ENCODE measurements at places on chromosomes 7 and 10.

- no peak for DNase-seq
Observed at GRCh38 chr10:46014683-46015405, 15.6 kb downstream of the NCOA4 start.

- DNase-seq, result peak; percentile 57
Observed at GRCh38 chr10:680146-680545, 9.3 kb downstream of the DIP2C start.

GRCh38 chr7:57425969-57426628 lies 23.9 kb upstream of the ZNF716 start:
- DNase-seq, result no peak

DNA sequence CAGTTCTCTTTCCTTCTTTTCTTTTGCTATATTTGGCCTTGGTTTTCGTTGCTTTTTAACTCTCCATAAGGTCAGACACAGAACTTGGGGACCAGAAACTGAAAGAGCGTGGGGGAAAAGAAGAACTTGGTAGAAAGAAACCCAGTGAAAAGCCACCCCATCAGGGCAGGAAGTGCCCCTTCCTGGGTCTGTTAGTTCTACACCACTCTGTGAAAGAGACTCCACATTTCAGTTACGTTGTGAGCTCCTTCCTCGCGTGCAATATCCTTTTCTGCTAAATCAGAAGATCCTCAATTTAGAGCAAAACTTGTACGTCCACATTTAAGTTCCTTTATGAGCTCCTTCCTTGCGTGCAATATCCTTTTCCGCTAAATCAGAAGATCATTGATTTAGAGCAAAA lies 220.6 kb upstream of the FOXK1 start:
- DNase-seq, result no peak

DNA sequence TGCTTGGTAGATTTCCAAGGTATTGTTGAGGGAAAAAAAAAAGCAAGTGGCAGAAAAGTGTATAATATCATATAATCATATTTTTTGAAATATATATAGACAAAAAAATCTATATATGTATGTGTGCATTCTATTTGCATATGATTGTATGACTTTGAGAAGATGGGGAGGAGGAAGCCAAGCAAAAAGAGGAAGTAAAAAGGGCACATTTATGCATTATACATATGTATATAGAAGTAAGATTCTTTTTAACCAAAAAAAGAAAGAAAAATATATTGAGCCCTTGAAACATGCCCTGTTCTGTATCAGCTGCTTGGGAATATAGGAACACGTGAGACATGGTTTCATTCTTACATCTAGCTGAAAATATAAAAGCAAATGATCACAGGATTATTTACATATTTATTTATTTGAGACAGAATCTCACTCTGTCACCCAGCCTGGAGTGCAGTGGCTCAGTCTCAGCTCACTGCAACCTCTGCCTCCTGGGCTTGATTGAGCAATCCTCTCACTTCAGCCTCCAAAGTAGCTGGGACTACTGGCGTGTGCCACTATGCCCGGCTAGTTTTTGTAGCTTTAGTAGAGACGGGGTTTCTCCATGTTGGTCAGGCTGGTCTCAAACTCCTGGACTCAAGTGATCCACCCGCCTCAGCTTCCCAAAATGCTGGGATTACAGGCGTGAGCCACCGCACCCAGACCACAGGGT lies 18.0 kb upstream of the SLF2 start:
- no peak for DNase-seq

GRCh38 chr10:21810582-21811244 lies 192.8 kb downstream of the DNAJC1 start:
- no peak for DNase-seq

DNA sequence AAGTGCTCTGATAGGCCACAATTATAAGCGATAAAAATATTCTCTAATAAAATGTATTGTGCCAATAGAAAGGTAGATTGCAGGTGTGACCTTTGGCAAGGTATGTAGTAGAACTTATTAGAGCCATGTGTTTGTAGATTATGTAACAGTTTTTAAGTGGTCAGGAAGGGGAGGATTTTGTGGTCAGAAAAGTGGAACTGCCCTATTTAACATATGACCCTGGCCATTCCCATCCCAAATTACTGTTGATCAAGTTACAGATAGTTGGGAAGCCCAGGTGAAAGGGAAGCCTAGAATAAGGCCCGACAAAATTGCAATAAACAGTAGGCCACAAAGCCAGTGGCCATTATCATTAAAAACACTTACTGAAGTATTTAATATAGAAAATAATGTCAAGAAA lies 89.2 kb downstream of the SPAG6 start:
- DNase-seq, result no peak

DNA sequence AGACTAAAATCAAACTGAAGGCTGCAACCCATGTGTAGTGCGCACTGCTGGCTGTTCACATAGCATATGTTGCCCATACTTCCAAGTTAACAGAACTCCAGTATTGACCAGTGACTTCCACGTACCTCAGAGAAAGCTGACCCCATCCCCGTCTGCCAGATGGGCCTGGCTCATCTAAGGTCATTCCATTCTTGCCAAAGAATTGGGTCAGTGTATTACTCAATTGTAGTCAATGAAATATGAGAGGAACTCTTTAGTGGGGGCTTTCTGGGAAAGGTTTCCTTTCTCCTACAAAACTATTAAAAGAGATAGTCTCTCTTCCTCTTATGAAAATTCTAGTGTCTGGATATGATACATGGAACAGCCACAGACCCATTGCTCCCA lies 238.6 kb downstream of the COBL start:
- DNase-seq, result no peak

DNA sequence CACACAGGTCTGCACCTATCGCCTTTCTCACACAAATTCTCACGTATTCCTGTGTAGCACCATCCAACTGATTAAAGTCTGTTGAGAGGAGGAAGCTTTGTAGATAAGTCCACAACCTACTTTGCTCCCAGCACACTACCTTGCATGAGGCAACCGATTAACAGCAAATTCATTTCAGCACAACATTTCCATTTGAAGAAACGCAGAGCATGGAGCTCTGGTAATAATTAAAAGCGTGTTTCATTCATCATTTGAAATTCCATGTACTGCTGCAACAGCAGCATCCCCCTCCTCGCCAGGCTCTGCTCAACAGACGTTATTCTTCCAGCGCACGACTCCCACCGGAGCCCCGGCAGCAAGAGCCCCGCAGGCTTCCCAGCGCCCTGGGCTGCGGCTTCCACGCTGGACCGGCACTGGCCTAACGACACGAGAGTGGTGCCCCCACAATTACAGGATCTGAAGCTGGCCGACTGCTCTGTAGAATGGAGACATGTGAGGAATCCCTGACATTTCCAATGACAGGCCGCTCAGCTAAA lies 118.8 kb downstream of the DIP2C start:
- DNase-seq, result no peak

GRCh38 chr7:32496052-32496813 lies 944 bp downstream of the AVL9 start:
- DNase-seq, result no peak

- no peak for DNase-seq
Observed at GRCh38 chr10:128693493-128694131, 567.4 kb upstream of the MKI67 start.

GRCh38 chr10:120971671-120972070 lies 120.5 kb downstream of the WDR11 start:
- no peak for DNase-seq

DNA sequence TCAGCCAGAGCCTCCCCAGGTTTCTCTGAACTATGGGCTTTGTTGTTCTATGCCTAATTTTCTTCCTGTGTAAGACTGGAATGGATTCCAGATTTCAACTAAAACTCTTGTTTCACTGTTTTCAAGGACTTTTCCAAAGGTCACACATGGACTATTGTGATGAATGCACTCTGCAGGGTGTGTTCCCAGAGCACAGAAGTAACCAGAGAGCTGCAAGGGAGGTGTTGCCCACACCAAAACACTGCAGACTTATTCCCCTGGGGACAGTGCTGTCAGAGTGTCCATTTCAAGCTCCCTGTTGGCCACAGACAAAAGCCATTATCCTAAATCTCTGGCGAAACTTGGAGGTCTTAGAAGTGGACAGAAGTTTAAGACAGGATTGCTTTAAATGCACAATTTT lies 231.6 kb downstream of the TRIL start:
- no peak for DNase-seq

GRCh38 chr7:15459018-15459615 lies 102.7 kb downstream of the AGMO start:
- DNase-seq, result no peak

DNA sequence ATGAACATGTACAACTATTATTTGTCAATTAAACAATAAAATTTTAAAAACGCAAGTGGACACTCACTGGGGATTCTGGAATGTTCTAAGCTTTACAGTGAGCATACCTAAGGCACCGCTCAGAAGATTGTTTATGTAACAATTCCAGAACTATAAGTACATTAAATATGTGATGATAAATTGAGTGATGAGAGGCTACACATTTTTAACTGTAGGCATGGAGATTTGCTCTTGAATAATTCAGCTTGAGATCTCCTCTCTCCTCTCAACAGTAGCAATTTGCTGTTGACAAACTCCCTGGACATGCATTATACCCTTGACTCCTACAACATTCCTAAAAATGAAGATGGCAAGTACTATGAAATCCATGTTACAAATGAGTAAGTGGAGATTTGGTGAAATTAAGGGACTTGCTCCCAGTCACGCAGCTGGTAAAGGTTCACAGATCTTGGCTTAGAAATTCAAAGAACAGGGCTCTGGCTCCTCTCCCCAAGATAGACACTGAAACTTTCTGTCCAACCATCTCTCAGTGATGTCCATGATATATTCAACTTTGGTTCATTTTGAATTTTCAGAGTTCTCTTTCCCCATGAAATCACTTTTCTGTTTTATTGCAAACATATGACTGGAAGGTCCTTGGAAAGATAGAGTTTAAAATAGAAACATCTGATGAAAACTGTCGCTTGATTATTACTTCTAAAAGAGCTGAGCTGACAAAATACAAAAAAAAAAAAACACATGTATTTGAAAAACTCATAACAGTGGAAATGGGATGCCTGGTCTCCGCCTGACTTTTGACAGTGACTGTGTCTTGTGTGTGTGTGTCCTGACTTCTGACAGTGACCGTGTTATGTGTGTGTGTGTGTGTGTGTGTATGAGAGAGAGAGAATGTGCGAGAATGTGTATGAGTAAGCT lies 488.3 kb downstream of the TNS3 start:
- no peak for DNase-seq

DNA sequence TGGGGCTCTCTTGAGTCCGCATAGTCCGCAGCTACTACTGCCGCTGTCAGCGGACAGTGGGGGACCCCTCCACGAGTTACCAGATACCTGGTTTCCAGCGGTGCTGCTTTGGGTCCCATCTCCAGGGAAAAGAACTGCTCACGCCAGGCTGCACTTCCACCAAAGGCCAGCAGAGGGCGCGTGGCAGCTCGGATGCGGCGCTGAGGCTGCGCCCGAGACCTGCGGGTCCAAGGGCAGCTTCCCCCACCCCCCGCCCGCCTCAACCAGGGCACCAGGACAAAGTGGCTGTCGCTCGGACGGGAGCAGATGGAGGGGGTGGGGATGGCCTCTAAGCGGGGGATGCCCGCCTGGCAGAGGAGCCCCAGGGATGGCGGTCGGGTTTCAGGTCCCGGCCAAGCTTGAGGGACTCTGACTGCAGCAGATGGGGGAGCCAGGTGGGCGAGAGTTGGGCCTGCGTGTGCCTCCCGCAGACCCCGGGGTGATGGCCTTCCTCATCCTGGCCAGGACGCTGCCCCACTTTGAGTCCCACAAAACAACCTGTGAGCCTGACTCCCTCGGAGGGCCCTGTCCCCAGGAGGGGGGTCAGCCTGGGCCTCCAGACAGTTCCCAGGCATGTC lies 23.8 kb upstream of the ZNF735 start:
- DNase-seq, result no peak

DNA sequence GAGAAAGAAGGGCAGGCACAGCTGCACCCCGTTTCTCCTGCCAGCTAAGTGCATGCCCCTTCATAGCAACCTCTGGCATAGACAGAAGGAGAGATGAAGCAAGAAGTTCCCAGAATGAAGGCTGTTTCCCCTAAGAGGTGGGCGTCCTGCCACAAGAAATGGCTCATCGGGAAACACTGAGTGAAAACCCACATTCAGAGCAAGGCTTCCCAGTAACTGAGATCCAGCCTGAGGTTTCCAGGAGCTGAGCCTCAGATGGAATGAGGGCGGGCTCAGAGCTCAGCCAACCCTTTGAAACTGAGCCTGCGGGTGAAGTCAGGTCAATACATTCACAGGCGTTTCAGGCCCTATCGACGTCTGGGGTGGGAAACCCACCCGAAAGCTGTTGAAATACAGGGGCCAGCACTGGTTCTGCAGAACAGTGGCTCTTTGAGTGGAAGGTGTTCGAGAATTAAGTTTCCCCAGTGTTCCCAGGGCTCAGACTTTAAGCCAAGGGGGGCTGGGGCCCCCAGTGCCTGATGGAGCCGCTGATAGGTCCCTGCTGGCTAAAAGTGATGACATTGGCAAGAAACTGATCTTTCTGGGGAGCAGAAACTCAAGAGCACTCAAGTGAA lies 510.2 kb downstream of the RPS24 start:
- peak; percentile 78 for DNase-seq

DNA sequence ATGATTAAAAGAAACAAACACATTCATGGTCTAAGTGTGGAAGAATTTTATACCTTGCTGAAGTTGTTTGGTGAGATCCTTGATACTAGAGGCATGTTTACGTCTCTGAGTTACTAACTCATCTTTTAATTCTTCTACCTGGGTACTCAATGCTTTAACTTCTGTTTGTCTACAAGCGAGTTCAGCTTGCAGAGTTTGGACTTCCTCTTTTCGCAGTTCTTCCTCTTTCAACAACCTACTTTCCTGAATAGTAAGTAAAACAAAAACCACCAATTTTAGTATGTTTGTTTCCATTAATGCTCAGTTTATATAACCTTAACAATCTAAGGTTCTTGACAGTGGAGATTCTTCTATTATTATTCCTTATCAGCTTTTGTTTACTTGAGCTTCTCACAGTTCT lies 42.9 kb downstream of the CCDC186 start:
- DNase-seq, result no peak

- no peak for DNase-seq
Observed at GRCh38 chr10:103062854-103063590, 130.1 kb downstream of the NT5C2 start.

GRCh38 chr7:140035400-140036223 lies 27.1 kb downstream of the PARP12 start:
- DNase-seq, result no peak

DNA sequence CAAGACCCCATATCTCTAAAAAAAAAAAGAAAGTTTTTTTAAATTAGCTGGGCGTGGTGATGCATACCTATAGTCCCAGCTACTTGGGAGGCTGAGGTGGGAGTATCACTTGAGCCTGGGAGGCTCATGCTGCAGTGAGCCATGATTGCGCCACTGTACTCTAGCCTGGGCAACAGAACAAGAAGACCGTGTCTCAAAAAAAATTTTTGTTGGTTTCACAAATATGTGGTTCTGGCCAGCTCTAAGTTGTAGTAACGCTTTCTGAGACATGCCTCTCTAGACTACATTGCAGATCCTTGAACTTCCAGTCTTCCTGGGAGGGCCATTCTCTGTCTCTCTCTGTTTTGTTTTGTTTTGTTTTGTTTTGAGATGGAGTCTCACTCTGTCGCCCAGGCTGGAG lies 24.6 kb upstream of the RHBDD2 start:
- no peak for DNase-seq
